ENCODE measurements at places on chromosomes 2 and 18.

DNA sequence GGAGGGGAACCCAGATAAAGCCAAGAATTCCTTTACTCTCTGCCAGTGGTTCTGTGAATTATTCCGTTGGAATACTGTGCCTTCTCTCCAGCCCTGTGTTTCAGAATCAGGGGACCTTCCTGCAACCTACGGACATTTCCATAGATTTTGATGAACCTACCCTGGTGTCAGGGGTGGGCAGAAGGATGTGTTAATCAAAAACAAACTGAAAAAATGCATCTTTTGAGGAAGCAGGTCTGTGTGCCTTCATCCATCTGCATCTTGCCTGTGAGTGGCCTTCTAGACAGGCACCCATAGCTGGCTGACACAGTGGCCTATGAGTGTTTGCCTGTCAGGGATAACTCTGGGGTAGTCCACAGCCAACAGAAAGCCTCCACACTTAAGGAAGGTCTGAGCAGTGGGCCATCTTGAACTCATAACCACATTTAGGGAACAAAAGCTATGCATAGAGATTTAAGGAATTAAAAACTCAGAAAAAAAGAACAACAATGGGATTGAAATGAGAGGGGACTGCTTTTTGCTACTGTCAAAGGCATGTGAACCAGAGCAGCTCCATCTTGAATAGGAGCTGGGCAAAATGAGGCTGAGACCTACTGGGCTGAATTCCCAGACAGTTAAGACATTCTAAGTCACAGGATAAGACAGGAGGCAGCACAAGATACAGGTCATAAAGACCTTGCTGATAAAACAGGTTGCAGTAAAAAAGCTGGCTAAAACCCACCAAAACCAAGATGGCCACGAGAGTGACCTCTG, 45.9 kb upstream of the ITGA6 start:
- no peaks in the 10 kb centered on the region for H3K36me3 ChIP-seq
- H3K27ac ChIP-seq: no peak overlapping the region
- no peak overlapping the region for H3K4me3 ChIP-seq
- no peaks in the 10 kb centered on the region for H3K4me1 ChIP-seq
- no peaks in the 10 kb centered on the region for H3K27me3 ChIP-seq
- DNase-seq: no peak

DNA sequence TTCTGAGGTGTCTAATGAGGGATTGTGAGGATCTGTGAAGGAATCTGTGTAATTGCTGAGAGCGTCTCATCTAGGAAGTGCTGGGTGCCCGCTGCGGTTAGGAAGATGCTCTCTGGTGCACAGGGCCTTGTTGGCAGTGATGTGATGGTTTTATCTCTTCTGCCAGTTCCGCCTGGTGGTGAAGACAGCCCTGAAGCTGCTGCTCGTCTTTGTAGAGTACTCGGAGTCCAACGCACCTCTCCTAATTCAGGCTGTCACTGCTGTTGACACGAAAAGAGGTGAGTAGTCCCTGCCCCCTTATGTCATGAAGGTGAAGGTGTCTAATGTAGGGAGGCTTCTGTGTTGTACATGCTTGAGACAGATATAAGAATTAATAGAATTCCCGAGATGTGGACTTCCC, 234.2 kb downstream of the TPGS2 start:
- H3K4me3 ChIP-seq: no peak overlapping the region
- no peaks in the 10 kb centered on the region for H3K27me3 ChIP-seq
- peaks cover 11% of the 10 kb centered on the region for H3K4me1 ChIP-seq
- no peaks in the 10 kb centered on the region for H3K36me3 ChIP-seq
- no peak for DNase-seq

GRCh38 chr2:215668378-215668775, 232.5 kb upstream of the FN1 start:
- H3K4me1 ChIP-seq: no peaks in the 10 kb centered on the region
- no peaks in the 10 kb centered on the region for H3K36me3 ChIP-seq
- DNase-seq: no peak
- H3K27ac ChIP-seq: no peak overlapping the region
- H3K4me3 ChIP-seq: no peak overlapping the region

DNA sequence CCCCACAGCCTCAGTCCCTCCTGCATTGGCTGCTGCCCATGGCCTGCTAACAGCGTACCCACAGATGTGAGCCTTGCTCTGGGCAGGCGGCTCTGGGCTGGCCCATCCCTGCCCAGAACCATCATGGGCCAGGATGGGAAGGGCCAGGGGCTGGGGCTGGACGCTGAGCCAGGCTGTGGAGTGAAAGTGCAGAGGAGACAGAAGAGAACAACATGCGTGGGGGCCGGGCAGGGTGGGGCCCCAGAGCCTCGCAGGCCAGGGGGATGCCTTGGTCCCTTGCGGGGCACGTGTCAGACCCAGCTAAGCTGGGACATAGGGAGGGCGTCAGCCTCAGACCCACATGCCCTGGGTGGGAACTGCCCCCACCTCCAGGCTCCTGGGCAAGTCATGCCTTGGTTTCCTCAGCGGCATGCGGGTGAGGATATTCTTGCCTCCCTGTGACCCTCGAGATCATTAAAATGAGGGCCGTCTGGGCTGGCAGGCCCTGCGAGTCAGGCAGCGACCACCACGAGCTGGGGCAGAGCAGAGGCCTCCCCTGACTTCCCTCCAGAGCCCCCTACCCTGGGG, 27.3 kb downstream of the GPC1 start:
- H3K4me3 ChIP-seq: no peak overlapping the region
- H3K36me3 ChIP-seq: peaks cover 46% of the 10 kb centered on the region
- H3K4me1 ChIP-seq: no peaks in the 10 kb centered on the region

- H3K4me3 ChIP-seq: no peak overlapping the region
- H3K4me1 ChIP-seq: no peaks in the 10 kb centered on the region
- no peak overlapping the region for H3K27ac ChIP-seq
- H3K36me3 ChIP-seq: no peaks in the 10 kb centered on the region
These were observed 319.4 kb upstream of the SLC39A10 start for GRCh38 chr2:195337597-195337996.

DNA sequence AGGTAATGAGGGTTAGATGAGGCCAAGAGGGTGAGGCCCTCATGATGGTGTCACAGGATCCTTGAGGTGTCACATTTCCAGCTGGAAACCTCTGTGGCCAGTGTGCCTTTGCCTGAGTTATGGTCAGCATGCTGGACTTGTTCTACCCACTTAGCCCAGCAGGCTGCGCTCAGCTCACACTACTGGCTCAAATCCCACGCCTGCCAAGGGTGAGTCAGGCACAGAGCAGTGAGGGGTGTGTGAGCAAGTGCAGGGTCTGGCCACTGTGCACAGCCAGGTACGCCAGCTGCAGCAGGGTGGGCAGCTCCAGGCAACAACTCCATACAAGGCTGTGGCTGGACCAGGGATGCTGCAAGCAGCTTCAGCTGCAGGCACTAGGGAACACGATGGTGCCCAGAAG, 616.6 kb upstream of the FSHR start:
- no peaks in the 10 kb centered on the region for H3K36me3 ChIP-seq
- no peak overlapping the region for H3K27ac ChIP-seq
- H3K4me3 ChIP-seq: no peak overlapping the region
- DNase-seq: no peak
- no peaks in the 10 kb centered on the region for H3K27me3 ChIP-seq

DNA sequence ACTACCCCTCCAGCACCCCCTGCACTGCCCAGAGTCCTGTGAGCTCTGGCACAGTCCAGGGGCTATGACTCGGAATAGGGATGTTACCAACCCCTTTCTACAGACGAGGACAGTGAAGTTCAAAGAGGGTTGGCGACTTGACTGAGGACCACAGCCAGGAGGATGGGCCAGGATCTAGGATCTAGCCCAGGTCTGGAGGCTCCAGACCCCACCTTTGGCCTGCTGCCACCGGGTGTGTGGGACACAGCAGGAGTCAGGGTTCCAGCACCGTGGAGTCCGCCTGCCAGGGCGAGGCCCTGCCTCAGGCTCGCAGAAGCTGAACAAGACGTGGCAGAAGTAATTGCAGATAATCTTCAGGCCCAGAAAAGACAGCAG, 37.9 kb upstream of the GPC1 start:
- peak; percentile 59 for DNase-seq
- H3K27ac ChIP-seq: no peak overlapping the region
- H3K4me1 ChIP-seq: no peaks in the 10 kb centered on the region
- H3K4me3 ChIP-seq: no peak overlapping the region

DNA sequence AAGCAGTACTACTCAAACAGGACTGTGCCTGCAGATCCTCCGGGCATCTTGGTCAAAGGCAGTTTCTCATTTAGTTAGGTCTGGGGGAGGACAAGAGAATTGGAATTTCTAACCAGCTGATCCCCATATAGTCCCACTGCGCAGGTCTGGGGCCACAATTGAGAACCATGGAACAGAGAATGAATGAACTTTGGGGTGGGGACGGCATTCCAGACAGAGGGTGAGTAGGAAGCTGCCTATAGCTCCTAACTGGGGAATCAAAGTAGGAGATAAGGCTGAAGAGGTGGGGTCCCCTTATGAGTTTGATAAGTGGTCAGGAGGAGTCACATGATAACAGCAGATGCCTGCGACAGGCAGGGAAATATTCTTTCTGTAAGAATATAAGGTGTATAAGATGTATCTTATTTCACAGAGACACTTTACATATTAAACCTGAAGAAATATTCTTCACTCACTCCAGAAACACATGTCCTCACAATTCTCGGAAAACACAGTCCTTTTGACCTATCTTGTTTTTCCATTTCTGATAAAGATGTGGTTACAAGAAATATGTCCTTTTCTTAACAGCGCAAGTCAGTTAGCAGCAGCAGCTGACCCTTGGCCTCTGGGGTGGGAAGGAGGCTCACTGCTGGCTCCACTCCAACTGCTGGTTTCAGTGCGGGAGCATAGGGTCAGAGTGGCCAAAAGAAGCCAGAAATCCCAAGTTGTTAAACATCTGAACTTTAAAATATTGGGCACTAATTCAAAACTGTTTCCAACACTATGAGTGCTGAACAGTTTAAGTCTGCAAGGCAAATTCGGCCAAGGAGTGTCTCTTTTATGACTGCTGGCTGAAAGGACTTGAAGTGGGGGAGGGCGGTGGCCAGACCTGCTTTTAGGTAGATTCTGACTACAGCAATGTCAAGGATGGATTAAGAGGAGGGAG, 12.6 kb upstream of the TMEM214 start:
- peaks cover 20% of the 10 kb centered on the region for H3K36me3 ChIP-seq
- DNase-seq: no peak
- no peak overlapping the region for H3K4me3 ChIP-seq
- no peaks in the 10 kb centered on the region for H3K4me1 ChIP-seq
- no peak overlapping the region for H3K27ac ChIP-seq

- no peaks in the 10 kb centered on the region for H3K4me1 ChIP-seq
- H3K27me3 ChIP-seq: no peaks in the 10 kb centered on the region
- H3K36me3 ChIP-seq: no peaks in the 10 kb centered on the region
- no peak overlapping the region for H3K27ac ChIP-seq
These were observed 233.8 kb upstream of the SPRED2 start for GRCh38 chr2:65666156-65666725.

GRCh38 chr2:232351686-232352510, 26.7 kb upstream of the ALPP start:
- H3K27ac ChIP-seq: no peak overlapping the region
- no peaks in the 10 kb centered on the region for H3K36me3 ChIP-seq
- H3K27me3 ChIP-seq: no peaks in the 10 kb centered on the region
- peak; percentile 62 for DNase-seq
- H3K4me3 ChIP-seq: no peak overlapping the region
- peaks cover 4% of the 10 kb centered on the region for H3K4me1 ChIP-seq

GRCh38 chr2:9311488-9311887, 104.9 kb downstream of the ASAP2 start:
- peak overlapping the region; percentile 74 for H3K27ac ChIP-seq

DNA sequence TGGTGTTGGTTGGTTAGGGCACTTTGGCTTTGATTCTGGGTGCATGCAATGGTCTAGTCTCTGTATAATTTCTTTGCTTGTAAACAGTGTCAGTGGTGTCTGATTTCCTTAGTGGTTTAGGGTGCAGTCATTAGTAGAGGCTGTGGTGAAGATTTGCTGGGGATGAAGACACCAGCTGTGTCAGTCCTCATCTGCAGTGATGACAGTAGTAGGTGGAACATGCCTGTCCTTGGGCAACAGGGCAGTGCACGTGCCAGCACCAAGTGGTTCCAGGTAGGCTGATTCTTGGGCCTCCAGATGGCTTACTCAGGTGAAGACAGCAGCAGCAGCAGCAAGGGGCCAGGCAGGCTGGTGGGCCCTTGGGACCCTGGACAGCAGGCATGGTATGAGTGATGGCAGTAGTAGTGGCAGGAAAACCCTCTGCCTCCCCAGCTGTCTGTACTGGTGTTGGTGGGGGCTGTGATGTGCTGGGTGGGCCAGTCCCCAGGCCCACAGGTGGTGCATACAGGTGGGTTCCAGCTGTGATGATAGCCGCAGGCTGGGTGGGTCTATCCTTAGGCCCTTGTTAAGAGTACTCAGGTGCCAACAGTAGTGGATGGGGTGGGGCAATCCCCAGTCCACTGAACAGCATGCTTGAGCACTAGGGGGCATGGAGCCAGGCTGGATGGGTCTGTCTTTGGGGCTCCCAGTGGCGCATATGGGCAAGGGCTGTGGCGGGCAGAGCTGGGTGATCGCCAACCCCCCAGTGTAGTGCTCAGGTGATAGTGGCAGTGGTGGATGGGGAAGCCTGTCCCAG, 140.7 kb upstream of the THUMPD2 start:
- H3K27me3 ChIP-seq: no peaks in the 10 kb centered on the region
- no peaks in the 10 kb centered on the region for H3K4me1 ChIP-seq
- no peak for DNase-seq

- no peak overlapping the region for H3K4me3 ChIP-seq
- no peak for DNase-seq
- no peaks in the 10 kb centered on the region for H3K36me3 ChIP-seq
- no peak overlapping the region for H3K27ac ChIP-seq
These were observed 134.2 kb downstream of the RIF1 start for GRCh38 chr2:151543876-151544275.

DNA sequence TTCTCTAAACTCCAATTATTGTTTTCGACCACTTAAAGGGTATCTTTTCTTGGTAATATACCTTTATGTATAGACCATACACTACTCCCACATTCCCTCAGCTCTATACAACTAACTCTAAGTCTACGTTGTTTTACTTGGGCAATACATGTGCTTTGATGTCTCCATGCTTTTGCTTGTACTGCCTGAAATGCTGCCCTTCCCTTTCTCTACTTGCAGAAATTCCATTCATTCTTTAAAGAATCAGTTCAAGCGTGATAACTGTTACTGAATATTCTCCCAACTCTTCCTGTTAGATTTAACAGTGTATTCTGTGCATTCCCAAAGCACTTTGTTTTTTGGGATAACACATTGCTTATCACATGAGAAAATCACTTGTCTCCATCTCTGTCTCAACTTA, 157.0 kb upstream of the AQP4 start:
- no peaks in the 10 kb centered on the region for H3K36me3 ChIP-seq
- no peak overlapping the region for H3K27ac ChIP-seq
- no peak for DNase-seq
- no peak overlapping the region for H3K4me3 ChIP-seq
- H3K4me1 ChIP-seq: no peaks in the 10 kb centered on the region

- peaks cover 10% of the 10 kb centered on the region for H3K27me3 ChIP-seq
- peak overlapping the region; percentile 39 for H3K27ac ChIP-seq
- H3K36me3 ChIP-seq: no peaks in the 10 kb centered on the region
- H3K4me1 ChIP-seq: peaks cover 13% of the 10 kb centered on the region
- DNase-seq: peak; percentile 63
These were observed 284.5 kb downstream of the MTX2 start for GRCh38 chr2:176553685-176554100.

- H3K4me3 ChIP-seq: no peak overlapping the region
- DNase-seq: no peak
These were observed 949.2 kb downstream of the DSC3 start for GRCh38 chr18:30093376-30093775.

- H3K36me3 ChIP-seq: no peaks in the 10 kb centered on the region
- H3K27ac ChIP-seq: peak overlapping the region; percentile 46
- peaks cover 35% of the 10 kb centered on the region for H3K4me1 ChIP-seq
- H3K27me3 ChIP-seq: no peaks in the 10 kb centered on the region
These were observed 72.3 kb upstream of the SESTD1 start for GRCh38 chr2:179336782-179337534.
